ENCODE measurements at places on chromosomes 11 and 22.
A peak's percentile ranks its signal among the peaks of the same experiment; 100 is the strongest.

- DNase-seq = no peak
Measured at GRCh38 chr11:75537740-75538139, 12.0 kb upstream of the GDPD5 start.

DNA sequence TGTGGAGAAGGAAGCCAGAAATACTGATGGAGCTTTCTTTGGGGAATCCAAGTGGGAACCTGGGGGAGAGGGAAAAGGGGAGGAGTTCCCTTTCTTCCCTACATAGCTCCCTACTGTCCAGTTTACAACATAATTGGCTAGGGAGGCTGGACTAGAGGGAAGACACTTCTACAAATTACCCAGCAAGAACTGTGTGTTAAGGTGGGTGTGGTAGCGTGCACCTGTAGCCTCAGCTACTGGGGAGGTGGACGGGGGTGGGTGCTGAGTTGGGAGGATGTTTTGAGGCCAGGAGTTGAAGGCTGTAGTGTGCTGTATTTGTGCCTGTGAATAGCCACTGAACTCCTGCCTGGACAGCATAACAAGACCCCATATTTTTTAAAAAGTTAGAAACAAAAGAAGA is 74.0 kb downstream of the NAV2 start:
- DNase-seq = no peak

DNA sequence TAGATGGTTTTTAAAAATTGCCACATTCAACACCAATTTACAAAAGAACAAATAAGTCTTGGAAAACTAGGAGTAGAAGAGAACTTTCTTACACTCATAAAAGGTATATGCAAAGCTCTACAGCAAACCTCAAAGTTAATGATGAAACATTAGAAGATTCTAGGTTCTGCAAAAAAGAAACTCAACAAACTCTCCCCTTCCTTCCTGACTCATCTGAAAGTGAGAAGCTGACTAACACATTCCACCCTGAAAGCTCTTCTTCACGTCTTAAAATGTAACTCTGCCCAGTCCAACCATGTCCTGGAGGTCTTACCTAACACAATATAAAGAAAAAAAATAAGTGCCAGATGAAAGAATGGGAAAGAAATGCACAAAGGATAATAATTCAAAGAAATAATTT is 218.9 kb upstream of the ISX start:
- DNase-seq = no peak

- DNase-seq = no peak
Measured at GRCh38 chr22:31540966-31541365, 44.6 kb downstream of the SFI1 start.

DNA sequence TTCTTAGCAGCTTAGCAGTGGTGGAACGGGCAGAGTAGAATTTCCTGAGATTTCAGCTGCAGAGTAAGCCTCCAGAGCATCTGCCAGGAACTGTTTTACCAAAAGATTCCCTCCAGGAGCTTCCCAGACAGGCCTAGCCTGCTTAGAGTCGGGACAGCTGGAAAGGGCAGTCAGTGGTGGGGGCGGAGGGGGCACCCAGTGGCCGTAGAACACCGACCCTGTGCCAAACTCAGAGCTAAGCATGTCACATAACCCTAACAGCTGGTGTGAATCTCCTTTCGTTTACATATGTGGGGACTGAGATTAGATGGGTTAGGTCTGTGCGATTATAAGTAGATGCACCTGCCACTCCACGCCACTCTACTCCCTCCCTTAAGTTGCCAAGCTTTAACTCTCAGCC is 80.0 kb upstream of the CRTAM start:
- DNase-seq = no peak

- DNase-seq = no peak
Measured at GRCh38 chr22:35543702-35544101, 3.1 kb downstream of the RASD2 start.

GRCh38 chr11:73072935-73073481 is 69.1 kb downstream of the FCHSD2 start:
- DNase-seq = no peak

DNA sequence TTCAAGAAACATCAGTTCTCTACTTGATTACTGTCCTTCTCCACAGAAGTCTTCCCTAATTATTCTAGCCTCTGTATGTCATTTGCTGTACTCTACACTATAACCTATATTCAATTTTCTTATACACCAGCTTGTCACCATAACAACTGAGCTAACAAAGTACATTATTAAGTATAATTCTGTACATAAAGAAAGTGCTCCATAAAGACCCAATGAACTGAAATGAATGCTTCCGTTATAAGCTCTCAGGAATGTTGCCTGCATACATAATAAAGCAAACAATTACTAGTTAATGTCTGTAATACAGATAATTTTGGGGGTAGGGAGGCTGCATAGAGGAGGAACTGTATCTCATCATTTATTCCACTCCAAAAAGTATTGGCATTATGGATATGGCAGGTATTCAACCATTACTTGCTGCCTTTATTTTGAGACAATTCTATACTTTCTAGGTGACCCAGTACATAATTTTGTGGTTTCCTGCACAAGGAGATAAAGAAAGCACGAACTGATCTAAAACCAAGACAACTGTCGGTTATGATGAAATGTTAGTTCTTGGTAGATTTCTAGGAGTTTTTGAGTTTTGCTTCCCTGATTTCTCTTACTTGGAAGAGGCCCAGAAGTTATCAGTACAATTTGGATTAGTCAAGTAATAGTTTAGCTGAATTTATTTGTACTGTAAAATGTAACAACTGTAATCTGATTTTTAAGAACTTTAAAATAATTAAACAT is 202.5 kb downstream of the SBF2 start:
- no peak for DNase-seq

- DNase-seq = no peak
Measured at GRCh38 chr11:69636512-69637197, 4.3 kb upstream of the CCND1 start.

- no peak for DNase-seq
Measured at GRCh38 chr11:63961608-63962412, 12.6 kb upstream of the COX8A start.

GRCh38 chr22:49756676-49757075 is 71.0 kb downstream of the BRD1 start:
- no peak for DNase-seq

- DNase-seq = no peak
Measured at GRCh38 chr11:67281552-67282150, 7.5 kb upstream of the ANKRD13D start.

DNA sequence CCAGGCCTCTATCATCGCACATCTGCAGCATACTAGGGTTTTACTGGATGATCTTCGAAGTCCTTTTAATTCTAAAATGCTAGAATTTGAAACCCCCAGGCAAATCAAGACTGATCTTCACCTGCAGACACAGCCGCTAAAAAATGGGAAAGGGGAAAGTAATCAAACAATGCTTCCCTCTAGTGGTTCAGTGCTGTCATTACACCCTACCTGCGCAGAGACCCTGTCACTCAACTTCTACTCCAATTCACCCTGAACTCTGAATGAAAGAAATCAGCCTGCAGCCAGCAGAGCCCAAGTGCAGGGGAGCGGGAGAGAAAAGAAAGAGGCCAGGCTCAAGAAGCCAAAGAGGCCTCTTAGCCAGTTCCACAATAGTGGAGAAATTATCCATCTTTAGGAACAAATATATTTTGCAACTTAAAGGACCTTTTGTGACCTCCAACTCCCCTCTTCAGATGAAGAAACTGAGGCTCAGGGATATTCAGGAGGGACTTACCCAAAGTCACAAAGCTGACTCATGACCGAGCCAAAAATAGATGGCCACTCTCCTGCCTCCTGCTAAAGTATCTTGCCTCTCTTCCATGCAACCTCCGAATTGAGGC is 33.0 kb downstream of the SERGEF start:
- peak; percentile 21 for DNase-seq

GRCh38 chr11:55966391-55966790 is 3.4 kb downstream of the OR10AG1 start:
- DNase-seq = no peak

GRCh38 chr22:23376256-23376655 is 195.9 kb downstream of the BCR start:
- no peak for DNase-seq

DNA sequence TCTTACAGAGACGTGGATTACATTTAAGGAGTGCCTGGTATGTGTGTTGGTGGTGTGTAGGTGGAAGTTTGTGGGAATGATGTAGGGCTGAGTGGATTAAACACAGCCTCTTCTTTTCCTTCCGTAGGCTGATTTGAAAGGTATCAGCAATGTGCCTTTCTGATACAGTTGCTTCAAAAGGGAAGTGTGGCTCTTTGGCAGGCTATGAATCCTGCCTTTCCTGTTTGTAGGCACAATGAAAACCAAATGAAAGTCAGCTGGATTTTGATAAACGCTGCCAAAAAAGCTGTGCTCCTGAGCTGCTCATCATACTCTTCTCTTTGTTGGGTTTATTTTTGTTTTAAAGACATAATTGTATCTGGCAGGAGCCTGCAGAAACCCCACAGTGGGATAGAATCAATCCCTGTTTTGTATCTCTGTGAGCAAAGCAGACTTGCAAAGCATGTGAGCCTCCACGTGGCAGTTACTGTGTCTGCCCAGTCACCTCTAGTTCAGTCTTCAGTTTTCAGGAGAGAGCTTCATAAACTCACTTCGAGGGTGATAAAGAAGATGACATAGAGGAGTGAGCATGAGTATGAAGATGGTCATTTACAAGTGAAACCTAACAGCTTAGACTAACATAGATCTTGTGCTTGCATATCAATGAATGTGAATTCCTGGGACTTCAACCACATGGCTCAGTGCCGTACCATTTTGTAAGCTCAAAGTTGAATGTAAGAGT is 655.7 kb upstream of the KIRREL3 start:
- DNase-seq = no peak

DNA sequence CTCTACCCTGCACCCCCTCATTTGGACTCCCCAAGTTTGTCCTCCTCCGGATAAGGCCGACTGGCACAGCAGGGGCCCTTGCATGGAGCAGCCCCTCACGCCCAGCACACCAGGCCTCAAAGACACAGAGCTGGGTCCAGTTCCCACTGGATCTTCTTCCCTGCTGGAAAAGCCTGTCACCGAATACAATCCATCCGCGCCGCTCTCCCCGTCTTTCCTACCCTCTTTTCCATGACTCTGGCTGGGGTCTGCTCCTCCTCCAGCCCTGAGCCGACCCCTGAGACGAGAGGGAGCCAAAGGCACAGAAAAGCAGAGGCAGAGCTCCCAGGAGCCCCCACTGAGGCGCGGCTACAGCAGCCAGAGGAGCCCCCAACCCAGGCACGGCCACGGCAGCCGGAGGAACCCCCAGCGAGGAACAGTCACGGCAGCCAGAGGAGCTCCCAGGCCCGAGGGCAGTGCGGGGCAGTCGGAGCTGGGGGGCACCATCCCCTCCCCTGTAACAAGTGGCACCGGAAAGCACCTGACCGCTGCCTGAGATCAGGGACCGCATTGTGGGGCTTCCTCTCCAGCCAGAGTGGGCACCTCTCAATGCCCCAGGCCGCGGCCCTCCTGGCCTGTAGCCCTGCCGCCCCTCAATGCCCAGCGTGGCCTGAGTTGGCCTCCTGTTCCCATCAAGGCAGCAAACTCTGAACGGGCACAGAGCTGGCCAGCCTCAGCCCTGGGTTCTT is 12.0 kb downstream of the ALG12 start:
- DNase-seq = no peak

GRCh38 chr11:132453406-132453805 is 1078.9 kb downstream of the OPCML start:
- DNase-seq = no peak

- DNase-seq = no peak
Measured at GRCh38 chr11:10308201-10308954, 3.5 kb downstream of the ADM start.

DNA sequence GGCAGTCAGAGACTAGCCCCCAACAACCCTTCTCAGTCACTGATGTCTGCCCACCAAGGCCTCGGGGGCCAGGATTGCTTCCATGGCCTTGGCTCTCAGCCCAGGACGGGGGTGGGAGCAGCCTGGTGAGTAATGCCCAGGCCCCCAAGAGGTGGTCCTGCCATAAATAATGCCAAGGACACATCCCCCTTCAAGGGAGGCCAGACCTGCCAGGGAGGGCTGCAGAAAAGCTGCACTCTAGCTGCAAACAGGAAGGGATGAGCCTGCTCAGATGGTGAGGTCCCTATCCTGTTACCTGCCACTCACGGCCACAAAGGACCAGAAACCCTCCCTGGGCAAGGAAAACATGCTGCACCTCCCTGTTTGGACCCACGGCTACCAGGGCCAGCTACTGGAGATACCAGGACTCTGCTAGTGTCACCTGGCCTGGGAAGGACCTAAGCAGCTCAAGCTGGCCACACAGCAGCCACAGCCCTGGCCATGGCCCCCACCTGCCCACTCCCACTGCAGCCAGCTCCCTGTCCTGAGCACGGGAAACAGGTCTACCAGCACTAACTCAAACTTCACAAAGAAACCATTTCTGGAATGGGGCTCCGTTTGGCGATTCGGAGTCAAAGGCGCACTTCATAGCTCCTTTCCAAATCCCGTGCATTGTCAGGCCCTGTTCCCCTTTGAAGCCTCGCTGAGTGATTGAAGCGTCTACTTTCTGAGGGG is 12.1 kb downstream of the GNB1L start:
- no peak for DNase-seq

- DNase-seq = no peak
Measured at GRCh38 chr11:86234831-86235461, 9.6 kb upstream of the EED start.

DNA sequence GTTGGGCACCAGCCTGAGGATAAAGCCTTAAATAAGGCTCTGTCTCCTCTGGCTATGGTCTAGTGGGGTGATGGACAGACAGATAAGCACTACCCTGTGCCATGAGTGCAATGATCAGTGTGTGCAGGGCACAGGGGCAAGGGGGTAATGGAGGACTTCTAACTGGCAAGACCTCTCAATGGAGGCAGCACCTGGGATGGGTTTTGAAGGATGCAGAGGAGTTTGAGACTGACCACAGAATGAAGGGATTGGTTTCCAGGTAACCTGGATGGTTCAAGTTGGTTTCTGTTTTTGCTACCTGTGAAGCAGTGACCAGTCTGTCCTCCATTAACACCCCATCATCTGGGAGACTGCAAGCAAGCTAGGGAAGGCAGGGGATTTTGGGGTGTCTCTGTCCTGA is 27.8 kb upstream of the PICK1 start:
- no peak for DNase-seq

GRCh38 chr11:16169541-16169940 is 186.8 kb downstream of the SOX6 start:
- no peak for DNase-seq

- DNase-seq = no peak
Measured at GRCh38 chr11:69120096-69120875, 35.4 kb upstream of the SMIM38 start.

DNA sequence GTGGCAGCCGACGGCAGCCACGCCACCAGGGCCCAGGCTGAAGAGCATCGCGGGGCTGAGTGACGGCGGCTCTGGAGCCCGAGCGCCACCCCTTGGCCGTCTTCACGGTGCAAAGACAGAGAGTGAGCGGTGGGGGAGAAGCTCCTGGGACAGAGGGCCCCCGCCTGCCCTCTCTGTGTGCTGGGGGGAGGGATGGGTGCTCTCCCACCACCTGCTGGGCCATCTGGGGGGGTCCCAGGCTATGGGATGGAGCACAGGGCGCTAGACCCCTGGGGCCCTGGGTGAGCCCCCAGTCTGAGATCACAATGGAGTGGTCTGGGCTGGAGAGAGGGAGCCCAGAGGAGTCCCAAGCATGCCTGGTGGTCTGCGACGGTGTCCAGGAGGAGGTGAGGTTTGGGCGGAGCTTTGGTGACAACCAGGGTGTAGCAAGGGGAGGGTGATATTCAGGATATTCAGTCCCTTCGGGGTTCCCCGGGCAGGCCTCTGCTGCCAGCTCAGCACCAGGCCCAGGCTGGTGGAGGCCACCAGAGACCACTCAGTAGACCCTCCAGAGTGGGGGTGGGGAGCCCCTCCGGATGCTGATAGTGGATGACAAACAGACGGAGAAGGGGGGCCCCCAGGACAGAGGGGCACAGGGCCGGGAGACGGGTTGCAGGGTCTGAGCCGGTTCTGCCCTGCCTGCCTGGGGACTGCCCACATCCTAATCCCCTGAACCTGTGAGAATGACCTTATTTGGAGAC is 78.1 kb upstream of the PRR5 start:
- DNase-seq = no peak
